ENCODE measurements at places on chromosomes 13 and 19.

DNA sequence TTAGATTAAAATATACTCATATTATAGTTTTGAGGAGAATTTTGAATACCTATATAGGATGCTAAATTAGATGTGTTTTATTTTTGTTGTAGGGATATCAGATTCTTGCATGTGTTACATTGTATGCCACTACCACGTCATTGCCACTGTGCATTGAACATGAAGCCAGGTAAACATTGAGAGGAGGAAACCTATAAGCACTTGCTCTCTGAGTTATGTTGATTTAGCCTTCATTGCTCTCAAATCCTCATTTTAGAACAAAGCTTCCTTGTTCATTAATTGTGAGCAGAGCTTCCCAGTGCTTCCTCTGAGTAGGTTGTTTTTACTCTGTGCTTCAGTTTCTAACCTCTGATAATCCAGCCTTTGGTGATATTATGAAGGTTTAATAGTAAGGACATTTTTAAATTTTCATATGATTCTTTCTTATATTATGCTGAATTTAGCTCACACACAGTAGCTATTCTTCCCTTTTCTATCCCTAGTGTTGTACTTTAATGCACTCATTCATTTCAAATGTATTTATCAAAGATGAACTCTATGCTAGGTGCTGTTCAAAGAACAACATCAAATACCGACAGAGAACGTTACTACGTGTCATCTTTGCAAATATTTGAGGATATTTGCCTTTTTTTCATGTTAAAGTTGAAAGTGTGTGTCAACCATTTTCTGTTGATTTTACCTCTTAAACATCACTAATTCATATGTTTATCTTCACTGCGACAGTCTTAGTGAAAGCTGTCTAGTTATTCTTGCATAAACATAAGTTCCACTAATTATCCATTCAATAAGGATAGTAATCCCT lies 1448.0 kb upstream of the MIR17HG start:
- DNase-seq = no peak

DNA sequence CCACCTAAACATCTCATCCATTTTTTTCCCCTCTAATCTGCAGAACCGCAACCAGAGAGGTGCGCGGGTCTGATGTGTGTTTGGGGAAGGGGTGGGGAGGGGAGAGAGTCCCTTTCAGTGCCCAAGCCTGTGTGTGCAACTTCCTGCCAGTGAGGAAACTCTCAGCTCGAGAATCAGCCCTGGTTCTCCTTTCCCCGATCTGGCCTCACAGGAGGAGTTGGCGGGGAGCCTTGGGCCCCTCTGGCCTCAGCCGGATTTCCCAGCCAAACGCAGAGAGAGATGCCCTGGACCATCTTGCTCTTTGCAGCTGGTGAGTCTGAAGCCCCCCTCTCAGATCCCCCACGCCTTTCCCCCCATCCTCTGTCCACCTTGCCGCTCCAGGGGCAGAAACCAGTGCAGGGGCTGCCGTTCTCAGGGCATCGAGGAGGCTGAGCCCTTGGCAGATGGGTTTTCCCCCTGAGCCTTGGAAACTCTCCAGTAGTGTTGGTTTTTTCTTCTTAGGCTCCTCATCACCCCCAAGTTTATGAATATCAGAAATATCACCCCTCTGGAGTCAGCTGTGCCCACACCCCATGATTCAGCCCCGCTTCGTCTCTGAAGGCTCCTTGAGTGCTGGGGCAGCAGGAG lies at the start of gene C19orf38:
TSS of gene C19orf38 (plus strand) at position 186 of the 627 bp plus-strand sequence. CDS start at position 280, 94 bp downstream.
- no peak for DNase-seq

DNA sequence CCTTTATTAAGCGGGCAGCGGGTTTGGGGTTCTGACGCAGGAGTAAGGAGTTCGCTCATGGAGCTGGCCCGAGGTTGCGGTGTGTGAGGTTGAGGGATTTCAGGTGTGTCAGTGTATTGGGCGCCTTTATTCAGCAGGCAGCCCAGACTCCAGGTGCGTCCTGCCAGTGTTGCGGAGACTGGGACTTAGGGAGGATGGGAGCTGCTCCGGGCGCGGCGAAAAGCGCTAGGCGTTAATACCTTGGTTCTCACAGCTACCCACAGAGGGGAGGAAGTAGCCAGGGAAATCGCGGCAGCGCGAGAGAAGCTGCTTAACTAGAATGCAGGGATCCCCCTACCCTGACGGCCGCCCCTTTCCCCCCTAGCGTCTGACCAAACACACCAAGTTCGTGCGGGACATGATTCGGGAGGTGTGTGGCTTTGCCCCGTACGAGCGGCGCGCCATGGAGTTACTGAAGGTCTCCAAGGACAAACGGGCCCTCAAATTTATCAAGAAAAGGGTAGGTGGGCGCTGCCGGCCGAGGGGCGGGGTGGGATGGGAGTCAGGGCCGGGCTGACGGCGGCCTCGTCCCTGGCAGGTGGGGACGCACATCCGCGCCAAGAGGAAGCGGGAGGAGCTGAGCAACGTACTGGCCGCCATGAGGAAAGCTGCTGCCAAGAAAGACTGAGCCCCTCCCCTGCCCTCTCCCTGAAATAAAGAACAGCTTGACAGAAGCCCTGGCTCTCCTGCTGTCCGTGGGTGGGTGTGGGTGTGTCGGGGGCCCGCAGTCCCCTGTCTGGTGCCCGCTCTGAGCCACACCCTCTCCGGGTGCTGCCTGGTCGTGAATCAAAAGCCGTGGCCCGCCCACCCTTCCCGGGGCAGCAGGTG lies 1.1 kb downstream of the RPL36 start:
- DNase-seq = no peak

- no peak for DNase-seq
Measured at GRCh38 chr13:101915331-101915730, 462.9 kb downstream of the ITGBL1 start.

GRCh38 chr13:62906896-62907295 lies 1491.2 kb upstream of the PCDH20 start:
- no peak for DNase-seq

GRCh38 chr19:18396471-18397241 lies 766 bp downstream of the LRRC25 start:
- DNase-seq = no peak

DNA sequence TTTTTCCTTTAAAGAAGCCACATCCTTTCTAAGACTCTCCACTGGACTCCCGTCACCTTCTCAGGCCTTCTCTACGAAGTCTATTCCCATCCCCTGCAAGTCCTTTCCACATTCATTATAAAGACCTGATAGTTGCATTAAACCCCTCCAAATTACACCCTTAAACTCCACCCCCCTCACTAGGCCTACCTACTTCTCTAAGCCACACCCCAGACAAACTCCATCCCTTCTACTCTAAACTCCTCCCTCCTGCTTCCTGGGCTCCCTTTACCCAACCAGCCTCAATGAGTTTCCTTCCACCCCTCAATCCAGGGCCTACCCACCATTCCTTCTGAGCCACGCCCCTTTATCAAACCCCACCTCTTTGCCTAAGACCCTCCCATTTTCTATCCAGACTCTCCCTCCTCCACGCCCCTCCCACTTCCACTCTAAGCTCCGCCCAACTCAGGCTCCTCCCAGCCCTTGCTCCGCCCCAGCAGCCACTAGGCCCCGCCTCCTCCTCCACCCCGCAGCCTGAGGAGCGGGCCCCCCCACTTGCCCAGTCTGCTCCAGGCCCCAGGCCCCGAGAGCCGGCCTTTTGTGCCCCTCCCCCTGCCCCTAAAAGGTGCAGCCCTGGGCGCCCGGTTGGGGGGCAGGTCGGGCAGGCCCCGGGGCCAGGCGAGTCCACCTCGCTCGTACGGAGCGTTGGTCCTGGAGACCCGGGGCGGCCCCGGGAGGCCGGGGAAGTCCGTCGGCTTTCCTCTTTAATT lies 424 bp downstream of the FIZ1 start:
- DNase-seq = peak; percentile 79

All from HTR-8/SVneo (cell line).